ENCODE measurements at places on chromosomes 3 and 15. TPM values are rescaled to one million over a fixed set of nuclear protein-coding genes. Genes with fewer than 3 reads are reported as not detected.

DNA sequence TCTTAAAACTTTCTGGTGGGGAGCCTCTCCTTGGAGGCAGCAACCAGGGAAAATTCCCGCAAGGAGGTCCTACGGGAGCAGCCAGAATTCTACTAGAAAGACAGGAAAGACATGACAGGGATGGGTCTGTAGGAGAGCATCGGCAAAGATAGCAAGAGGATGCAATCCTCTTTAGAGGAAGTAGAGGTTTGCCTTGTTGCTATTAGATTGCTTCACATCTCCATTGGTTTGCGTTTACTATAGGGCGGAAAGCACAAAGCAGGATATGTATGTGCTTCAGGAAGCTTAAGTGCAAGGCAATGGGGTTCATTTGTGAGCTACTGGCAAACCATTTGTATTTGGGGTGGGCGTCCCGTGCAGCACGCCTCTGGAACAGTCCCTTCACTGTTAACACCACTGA lies 193.0 kb downstream of the RORA start:
- no peak overlapping the region for H3K4me3 ChIP-seq
- H3K27me3 ChIP-seq, result no peaks in the 10 kb centered on the region
- no peaks in the 10 kb centered on the region for H3K4me1 ChIP-seq

Gene ZBED2
- 0.11 TPM for total RNA-seq

Gene GOLGA8M
- 1.9 TPM for total RNA-seq

DNA sequence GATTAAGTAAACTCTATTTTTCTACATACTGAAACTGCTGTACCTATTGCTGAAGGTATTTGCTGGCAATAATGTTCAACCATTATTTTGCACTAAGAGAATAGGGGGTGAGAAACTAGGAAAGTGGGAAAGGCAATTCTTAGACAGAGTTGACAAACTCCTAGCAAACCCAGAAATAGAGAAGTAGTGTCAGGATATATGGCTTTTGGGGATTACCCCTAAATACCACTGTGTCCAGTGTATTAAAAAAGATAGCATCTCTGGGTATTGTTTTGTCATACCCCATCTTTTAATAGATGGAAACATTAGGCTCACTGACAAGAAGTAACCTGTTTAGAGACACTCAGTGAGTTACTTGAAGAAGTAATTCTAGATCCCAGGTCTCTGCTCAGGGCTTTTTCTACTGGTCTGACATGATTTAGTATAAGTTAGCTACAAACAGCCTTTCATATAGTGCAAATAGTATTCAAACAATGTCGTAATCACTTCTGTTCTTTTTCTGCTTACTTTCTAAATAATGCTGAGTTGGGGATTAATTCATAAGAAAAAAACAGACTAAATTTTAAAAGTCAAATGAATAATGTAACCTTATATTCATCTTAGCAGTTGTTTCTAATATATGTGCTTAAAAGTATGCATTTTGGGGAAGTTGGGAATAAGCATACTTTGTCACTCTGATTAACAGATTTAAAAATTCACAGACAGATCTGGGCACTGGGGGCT lies 107.2 kb downstream of the IL1RAP start:
- H3K36me3 ChIP-seq, result peaks cover 14% of the 10 kb centered on the region
- no peaks in the 10 kb centered on the region for H3K27me3 ChIP-seq
- H3K4me1 ChIP-seq, result no peaks in the 10 kb centered on the region
- no peak overlapping the region for H3K27ac ChIP-seq
- no peak for DNase-seq

Gene ZNF660
- 0.03 TPM for total RNA-seq

Gene ITPKA
- total RNA-seq, result not detected

DNA sequence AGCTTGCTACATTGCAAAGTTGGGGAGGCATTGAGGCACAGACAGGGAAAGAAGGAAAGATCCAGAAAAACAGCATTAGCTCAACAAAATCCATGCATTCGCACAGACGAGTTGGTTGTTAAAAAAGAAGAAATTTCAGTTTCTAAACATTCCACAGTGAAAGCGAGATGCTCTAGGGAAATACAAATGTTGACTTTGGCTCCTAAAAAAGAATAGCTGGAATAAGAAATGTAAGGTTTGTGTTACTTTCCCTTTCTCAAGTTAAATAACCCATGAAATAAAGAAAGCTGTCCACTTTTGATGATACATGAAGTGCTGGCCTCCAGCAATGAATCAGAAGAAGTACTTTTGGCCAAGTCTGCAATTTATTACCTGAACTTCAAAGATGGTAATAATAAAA lies 465.1 kb downstream of the ERC2 start:
- H3K27ac ChIP-seq, result no peak overlapping the region
- DNase-seq, result no peak
- H3K27me3 ChIP-seq, result no peaks in the 10 kb centered on the region
- no peaks in the 10 kb centered on the region for H3K36me3 ChIP-seq
